ENCODE measurements at places on chromosomes 1 and 21. TPM values are rescaled to one million over a fixed set of nuclear protein-coding genes. Genes with fewer than 3 reads are reported as not detected.

- DNase-seq = no peak
Observed at GRCh38 chr1:205585835-205586785, 45.7 kb downstream of the ELK4 start.

DNA sequence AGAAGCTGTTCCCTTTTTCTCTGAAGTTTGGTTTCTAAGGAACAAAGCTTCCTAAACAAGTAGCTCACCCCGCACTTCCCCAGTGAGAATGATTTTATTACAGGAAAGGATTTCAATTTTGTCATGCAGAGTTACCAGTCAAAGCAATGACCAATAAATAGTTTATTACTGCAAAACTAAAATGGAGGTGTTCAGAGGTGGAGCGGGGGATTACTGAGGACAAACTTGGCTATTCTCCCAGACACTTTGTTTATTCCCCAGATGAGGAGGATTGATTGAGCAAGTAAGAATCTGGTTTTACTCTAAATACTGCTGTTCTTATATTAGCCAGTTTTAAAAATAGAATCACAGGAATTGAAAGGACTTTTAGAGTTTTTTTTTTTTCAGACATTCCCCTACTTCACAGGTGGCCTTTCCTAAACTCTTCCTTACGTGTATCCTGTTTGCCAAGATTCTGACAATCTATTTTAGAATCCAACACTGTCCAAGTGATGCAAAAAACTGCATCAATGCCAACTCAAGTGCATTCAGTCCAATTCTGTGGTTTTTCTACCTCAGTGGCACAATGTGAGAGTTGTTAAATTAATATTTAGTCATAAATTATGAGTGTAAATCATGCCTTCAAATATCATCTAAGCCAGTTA lies 136.1 kb downstream of the TNFSF18 start:
- no peak for DNase-seq

DNA sequence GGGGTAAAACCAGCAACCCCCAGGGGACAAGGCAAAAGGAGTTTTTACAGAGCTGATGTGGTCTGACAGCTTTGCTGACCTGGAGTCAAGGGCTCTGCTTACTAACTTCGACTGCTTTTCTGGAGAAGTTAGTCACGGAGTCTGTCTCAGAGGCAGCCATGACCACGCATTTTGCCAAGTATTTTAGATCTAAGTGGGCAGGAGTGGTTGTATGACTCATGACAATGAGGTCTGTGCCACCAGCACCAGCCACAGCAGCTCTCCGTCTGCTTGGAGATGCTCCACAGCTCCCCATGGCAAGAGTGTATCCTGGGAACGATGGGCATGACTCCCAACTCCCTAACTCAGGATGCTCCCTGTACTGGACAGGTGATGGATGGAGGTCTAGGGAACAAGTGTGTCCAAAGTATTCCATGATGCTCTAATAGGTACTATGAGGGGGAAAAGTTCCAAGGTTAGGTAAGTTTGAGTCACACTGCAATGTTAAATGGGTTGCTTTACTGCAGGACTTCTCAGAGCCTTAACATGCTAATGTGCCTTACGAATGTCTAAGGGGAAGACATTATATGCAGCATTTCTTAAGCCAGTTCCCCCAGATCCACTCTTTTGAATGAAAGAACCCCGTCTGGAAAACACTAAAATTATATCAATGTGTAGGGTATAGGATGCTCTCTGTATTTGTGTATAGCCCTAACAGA lies 359.0 kb downstream of the HHAT start:
- DNase-seq = no peak

DNA sequence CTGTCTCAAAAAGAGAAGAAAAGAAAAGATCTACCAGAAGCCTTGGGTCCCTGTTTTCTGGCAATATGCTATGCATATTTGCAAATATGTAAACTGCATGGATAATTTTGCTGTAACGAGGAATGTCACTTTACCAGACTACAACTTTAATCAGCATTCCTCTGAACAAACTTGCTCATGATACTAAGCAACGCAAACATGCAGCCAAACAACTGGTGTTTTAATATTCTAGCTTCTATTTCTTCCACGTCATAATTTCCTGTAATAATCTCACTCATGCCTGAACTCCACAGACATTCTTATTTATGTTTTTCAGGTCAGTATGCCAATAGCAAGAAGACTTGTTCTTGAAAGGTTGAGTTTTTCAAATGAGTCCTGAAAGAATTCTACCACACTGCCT lies 114.1 kb downstream of the SIM2 start:
- no peak for DNase-seq

MANEAL gene
- 31.3 TPM for total RNA-seq

GRCh38 chr1:52413410-52413989 lies 9.1 kb downstream of the PRPF38A start:
- no peak for DNase-seq

TSPAN1 gene
- 5.9 TPM for total RNA-seq

TNFRSF18 gene
- 1.2 TPM for total RNA-seq

- DNase-seq = no peak
Observed at GRCh38 chr1:117633936-117634335, 28.1 kb downstream of the TENT5C start.

DNA sequence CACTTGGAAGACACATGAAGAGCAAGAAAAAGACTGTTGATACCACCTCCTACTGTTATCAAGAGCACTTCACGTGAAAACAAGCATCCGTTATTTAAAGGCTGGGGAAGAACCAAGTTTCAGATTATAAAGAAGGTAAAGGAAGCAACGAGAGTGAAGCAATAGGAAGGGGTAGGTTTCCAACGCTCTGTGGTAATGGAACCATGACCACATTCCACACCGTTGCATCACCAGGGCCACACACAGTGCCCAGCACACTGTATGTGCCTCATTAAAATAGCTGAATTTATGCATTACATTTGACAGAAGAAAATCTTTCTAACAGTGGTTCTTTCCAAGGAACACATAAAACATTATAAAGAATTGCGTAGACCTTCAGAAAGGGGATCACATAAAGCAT lies 435.8 kb downstream of the MRPL39 start:
- DNase-seq = no peak

DNA sequence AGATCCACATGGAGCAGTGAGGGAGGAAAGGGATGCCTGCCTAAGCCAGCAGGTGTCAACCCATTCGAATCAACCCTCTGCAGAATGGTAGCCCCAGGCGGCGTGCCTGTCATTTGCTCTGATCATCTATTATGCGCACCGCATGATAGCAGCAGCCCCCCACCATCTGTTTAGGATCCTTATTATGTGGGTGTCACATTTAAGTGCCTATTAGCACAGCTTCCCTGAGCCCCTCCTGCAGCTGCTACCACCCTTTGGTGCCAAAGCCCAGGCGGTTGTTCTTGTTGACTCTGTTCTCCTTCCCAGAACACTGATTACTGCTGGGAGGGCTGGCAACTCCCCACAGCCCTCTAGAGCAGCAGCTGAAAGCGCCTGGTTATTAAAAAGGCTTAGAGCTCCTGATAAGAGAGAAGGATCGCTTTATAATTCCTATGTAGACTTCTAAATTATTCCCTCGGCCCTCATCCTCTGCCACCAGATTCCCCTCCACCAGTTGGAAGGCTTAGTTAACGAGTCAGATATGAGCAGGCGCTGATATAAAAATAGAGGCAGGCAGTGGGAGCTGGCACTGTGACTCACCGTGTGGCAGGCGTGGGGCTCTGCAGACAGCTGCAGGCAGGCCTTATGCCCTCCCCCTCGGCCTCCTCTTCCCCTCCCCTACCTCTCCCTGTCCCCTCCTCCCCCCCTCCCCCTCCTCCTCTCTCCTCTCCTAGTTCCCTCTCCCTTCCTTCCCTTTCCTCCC lies 23.0 kb downstream of the ACTA1 start:
- DNase-seq = peak; percentile 94

NBPF6 gene
- total RNA-seq = not detected

GRCh38 chr1:56404066-56404465 lies 175.3 kb downstream of the PLPP3 start:
- DNase-seq = no peak

Measured in G401 (cell line).